CD4-positive, alpha-beta T cell treated with Interferon alpha-2 for 1 hour (primary cell): ENCODE measurements at places on chromosomes 12 and 14.

GRCh38 chr12:120688527-120689071, 1.6 kb downstream of the MLEC start:
- DNase-seq: no peak

GRCh38 chr14:105487449-105487985, 831 bp downstream of the CRIP1 start:
- DNase-seq: peak; percentile 79

DNA sequence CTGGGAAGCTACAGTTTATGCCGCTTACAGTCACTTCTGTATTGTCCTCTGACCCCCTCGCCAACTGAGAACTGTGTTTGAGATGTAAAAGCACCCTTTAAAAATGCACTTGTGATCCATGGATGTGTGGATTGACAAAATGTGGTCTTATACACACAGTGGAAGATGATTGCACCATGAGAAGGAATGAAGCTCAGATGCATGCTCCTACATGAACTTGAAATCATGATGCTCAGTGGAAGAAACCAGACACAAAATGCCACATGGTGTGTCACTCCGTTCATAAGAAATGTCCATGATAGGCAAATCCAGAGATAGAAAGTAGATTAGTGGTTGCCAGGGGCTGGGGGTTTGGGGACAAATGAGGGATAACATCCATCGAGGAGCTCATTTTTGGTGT, 58.0 kb downstream of the PITPNM2 start:
- no peak for DNase-seq

DNA sequence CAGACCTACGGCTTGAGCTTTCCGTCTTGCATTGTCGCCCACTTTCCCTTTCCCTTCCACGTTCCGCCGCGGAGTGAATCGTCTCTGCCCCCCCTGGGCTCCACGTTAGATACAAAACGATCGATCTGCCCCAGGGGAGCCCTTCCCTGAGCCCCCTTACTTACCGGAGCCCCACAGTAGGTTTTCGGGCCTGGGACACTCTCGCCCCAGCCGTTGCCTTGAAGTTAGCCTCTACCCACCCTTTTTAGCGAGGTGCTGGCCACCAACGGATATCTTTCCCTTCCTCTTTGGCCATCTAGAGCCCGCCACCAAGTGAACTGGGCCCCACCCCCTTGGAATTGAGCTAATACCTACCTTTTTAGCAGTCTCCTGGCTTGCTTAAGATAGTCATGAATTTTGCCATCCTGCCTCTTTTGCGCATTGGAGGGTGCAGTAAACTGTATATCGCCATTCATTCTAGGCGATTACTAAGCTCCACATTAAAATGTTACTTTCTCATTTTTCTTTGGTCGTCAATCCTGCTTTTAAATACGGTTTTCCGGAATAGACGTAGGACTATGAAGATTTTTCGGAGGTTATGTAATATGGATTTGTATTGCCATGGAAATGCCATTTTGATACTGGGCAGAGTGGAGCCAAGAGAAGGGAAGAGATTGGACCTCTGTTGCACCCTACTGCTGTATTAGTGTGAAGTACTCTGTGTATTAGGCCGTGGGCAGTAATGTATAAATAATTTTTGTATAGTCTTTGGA, 764 bp downstream of the RBM25 start:
- DNase-seq: no peak

- DNase-seq: no peak
These were observed 10.0 kb downstream of the SPRING1 start for GRCh38 chr12:116727891-116728290.

DNA sequence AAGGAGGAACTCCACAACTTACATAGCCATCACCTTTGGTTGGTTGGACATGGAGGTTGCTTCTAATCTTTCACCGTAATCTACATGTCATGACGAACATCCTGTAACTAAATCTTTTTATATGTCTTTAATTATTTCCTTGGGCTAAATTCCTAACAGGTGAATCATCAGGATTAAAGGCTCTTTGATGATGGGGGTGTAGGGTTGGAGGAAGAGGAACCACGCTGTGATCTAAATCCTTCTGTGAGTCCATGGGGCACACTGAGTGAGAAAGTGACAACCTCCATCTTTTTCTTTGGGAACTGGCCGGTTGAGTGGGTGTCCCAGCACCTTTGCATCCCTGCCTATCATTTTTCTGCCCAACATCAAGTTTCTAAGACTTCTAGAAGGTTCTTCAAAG, 31.1 kb upstream of the MAP1LC3B2 start:
- no peak for DNase-seq

- no peak for DNase-seq
These were observed 83.5 kb downstream of the TTC6 start for GRCh38 chr14:37678916-37679315.

- no peak for DNase-seq
These were observed 83.7 kb downstream of the LMNTD1 start for GRCh38 chr12:25469368-25469767.

GRCh38 chr12:94203796-94204195, 55.4 kb downstream of the PLXNC1 start:
- no peak for DNase-seq

DNA sequence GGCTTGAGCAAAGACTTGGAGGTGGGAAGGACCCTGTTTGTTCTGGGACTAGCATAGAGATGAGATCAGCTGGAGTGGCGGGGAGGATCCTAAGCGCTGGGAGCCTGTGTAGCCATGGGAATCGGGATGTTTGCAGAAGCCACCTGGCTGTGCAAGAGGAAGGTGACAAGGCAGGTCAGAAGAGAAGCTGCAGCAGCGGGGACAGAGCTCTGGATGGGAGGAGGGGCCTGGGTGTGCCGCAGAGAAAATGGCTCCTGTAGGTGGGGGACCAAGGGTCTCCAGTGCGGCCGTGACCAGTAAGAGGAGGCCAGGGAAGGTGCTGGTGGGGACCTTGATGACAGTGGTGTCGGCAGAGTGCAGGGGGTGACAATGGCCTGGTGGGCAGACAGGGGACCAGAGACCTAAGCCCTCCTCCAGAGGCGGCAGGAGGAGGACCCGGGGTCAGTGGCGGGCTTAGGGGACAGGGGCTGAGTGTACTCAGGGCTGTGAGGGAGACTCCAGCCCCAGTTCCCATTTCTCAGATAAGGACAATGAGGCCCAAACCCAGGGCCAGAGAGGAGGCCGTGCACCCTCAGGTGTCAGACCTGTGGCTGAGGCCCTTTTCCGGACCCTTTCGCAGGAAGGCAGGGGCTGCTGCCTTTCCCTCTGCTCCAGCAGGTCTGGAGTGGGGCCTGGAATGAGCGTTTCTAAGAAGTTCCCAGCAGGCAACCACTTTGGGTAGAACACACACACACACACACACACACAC, 206.6 kb upstream of the RTL1 start:
- DNase-seq: no peak

DNA sequence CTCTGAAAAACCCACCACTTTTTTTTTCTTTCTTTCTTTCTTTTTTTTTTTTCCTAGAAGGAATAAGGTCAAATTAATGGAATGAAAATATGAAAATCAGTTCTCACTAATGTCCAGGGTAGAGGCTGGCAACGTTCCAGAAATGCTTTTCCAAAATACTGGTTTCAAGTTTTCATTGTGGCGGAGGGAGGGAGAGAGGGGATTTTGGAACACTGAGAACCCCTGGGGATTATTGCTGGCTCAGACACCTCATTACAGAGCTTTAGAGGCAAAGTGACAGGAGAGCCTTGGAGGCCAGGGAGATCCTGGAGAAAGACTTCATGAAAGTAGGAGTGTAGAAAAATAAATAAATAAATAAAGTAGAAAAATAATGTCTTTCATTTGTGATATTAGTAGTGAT, 45.4 kb downstream of the ALX1 start:
- no peak for DNase-seq

DNA sequence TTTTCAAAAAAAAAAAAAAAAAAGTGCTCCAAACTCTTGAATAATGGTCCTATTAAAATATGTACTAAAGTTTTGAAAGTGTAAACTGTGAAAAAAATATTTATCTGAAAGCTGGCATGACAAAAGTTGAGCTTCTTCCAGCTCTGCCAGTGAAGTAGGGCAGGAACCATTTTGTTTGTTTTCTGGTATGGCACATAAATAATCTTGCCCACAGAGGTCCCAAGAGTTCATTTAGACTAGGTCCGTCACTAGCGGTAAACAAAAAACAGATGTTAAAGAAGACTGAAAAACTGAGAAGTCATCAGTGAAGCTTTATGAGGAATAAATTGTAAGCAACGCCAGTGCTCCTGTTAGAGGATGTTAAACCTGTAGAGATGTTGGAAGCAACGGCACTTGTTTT, 7.0 kb downstream of the ERP27 start:
- no peak for DNase-seq

DNA sequence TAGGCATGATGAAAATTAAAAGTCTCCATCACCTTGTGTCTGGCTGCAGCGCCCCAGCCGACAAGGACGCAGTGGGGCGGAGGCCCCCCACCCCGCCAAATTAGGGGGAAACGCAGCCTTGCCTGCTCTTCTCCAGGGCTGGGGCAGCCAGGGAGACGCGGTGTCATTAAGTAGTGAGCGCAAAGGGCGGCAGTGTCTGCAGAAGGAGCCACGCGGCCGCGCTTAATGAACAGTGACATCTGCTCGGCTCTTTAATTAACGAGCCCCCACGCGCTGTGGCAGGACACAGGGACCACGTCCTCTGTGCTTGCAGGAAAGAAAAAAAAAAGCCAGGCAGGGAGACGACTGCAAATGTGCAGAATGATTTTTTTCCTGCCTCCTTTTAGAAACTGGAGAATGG, 93.4 kb upstream of the NCOR2 start:
- no peak for DNase-seq

DNA sequence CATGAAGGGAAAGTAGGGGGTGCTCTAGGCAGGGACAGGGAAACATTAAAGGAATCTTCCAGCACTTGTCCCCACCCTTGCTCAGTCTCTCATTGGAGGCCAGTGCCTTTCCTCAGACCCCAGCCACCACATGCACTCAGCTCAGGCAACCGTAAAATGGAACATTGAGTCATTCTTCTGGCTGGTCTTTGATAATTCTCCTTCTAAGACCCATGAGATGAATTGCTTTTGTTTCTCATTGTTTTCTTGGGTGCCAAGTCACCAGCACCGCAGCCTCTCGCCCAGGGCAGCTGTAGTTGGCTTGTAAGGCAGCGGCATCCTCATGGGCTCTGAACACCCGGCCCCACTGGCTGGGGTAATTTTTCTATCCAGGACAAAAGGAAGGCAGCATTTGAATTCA, 108.2 kb downstream of the PHETA1 start:
- DNase-seq: no peak

DNA sequence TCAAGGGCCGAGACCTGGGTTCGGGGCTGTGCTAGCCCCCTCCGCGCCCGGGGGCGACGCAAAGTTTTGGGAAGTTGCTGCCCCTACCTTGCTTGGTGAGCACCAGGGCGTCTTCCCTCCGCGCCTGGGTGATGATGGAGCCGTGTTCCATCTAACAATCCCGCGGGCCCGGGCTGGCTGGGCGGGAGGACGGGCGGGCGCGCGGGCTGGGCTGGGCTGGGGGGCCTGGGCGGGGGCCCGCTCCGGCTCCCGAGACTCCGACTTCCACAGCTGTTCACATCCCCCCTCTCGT, 298 bp downstream of the CTDSP2 start:
- DNase-seq: no peak

GRCh38 chr12:130780880-130781575, 58.0 kb downstream of the STX2 start:
- no peak for DNase-seq

DNA sequence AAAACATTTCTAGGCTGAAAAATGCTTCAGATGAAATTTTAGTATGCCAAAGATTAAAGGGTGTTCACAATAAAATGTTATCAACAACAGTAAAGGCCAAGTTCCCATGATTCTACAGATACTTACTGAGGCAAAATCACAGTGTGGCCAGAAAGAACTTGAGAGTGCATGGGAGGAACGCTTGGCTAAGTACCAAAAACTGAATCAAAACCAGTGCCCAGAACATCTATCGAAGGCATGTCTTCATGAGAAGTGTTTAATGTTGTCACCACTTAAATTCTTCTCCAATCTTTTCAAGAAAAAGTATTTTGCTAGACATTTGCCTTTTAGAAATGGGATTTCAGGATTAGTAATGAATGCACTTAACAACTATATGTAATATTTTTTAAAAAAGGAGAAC, 41.5 kb downstream of the KIF21A start:
- DNase-seq: no peak

DNA sequence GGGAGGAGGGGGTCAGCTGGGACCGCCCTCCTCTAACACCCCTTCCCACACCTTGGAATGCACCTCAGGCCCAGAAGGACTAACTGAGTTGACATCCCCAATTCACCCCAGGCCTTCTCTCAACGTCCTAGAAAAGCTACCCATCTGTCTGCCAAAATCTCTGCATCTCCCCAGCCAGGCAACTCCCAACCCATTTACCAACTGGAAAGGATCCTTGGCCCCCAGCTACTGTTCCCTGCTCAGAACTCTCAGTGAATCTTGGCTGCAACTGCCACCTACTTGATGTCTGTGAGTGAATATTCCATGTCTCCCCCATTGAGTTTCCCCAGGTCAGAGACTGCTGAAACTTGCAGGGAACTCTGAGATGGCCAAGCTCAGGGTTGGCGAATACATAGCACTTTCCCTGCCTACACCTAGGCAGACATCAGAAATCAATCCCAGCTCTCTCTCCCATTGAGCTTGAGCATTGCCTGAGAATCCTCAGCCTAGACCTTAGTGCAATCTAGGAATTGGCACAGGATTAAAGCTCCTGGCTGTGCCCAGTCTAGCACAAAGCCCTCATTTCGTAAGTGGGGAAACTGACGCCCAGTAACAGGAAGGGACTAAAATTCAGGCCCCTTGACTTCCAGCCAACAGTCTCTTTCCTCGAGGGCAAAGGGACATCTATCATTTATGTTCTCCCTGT, 71.9 kb upstream of the NCOR2 start:
- DNase-seq: no peak

GRCh38 chr12:104748790-104749189, 209.3 kb downstream of the SLC41A2 start:
- DNase-seq: no peak

- DNase-seq: no peak
These were observed 216.7 kb upstream of the TMTC1 start for GRCh38 chr12:30000401-30000800.

- DNase-seq: peak; percentile 47
These were observed 214.7 kb downstream of the PHLDA1 start for GRCh38 chr12:75816897-75817296.

DNA sequence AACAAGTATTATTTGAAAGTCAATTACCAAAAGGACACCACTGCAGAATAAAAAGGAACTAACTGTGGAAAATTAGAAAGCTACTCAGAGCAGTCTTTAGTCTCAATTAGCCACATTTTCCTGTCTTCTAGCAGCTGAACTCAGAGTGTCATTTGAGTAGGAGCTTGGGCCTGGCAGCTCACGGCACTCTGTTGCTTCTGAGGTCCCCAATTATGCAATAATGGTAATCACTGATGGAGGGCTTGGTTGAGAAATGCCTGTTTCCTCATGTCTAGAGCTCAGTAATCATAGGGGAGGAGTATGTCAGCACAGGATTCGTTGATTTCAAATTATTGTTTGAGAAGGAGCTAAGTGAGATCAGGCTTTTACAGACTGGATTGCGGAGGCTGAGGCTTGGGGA, 108.6 kb downstream of the VRK1 start:
- no peak for DNase-seq

GRCh38 chr12:107762874-107763273, 1.9 kb upstream of the PRDM4 start:
- DNase-seq: no peak

GRCh38 chr14:70731447-70732239, 77.7 kb downstream of the MAP3K9 start:
- no peak for DNase-seq

GRCh38 chr12:15201056-15201455, 20.2 kb downstream of the RERG start:
- no peak for DNase-seq
